Breast epithelium (tissue), 4 donors: ENCODE measurements at places on chromosomes 7 and 10. TPM values are rescaled to one million over a fixed set of nuclear protein-coding genes. Genes with fewer than 3 reads are reported as not detected.
A peak's percentile ranks its signal among the peaks of the same experiment; 100 is the strongest.

- DNase-seq, result peak; percentile 2
Measured at GRCh38 chr10:78779339-78779955, 289.3 kb upstream of the ZMIZ1 start.

DNA sequence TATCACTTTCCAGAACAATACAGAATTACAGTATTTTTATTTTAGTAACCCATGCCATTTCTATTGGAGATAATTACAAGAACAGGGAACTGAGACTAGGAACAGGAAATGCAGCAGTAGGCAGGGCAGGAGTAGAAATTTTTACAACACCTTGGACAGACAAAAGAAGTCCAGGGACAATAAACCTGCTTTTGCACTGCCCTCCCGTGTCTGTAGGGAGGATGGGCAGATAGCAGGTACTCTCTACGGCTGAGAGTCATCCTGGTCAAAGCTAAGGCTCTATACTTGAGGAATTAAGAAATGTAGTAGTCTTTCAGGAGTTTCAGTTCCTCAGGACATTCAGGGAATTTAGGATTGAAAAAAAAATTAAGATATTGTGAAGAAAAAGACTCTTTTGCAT is 63.4 kb downstream of the VAX1 start:
- DNase-seq, result no peak

- no peak for DNase-seq
Measured at GRCh38 chr10:43980715-43981114, 332.0 kb upstream of the ZNF32 start.

The SPDYE6 gene
- not detected for total RNA-seq

The RNF32 gene
- total RNA-seq, result 0.98 TPM

The CYP3A5 gene
- 15.4 TPM for total RNA-seq

GRCh38 chr7:130273081-130273932 is 6.6 kb downstream of the CPA2 start:
- no peak for DNase-seq

DNA sequence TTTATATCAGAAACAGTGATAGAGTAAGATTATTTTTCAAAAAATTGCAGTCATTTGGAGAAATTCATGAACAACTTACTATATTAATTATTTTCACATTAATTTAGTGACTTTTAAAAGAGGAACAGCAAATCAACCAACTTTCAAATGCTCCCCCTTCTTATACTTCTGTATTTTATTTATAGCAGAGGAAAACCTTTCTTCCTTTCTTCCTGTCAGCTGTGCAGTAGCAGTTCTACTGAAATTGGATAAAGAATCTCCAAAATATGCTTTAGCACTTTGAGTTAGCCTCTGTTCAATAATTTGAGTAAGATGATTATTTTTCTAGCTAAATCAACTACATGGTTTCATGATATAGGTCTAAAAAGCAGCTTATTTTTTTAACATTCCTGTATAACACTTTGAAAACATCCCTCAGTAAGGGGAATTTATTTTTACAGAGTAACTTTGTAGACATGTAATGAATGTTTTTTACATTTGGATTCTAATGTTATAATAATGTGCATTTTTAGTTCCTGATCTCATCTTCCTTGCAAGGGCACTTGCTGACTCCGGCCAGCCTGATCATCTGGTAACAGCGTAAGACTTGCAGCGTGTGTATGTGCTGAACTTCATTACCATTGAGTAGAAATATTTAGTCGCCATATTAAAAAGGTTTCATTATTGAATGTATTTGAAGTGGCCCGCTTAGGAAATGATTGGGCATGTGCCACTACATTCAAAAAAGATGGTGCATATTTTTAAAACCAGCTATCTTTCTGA is 158.3 kb upstream of the HDAC9 start:
- no peak for DNase-seq

The CTNNA3 gene
- total RNA-seq, result 1.1 TPM

The ECD gene
- total RNA-seq, result 34.9 TPM

DNA sequence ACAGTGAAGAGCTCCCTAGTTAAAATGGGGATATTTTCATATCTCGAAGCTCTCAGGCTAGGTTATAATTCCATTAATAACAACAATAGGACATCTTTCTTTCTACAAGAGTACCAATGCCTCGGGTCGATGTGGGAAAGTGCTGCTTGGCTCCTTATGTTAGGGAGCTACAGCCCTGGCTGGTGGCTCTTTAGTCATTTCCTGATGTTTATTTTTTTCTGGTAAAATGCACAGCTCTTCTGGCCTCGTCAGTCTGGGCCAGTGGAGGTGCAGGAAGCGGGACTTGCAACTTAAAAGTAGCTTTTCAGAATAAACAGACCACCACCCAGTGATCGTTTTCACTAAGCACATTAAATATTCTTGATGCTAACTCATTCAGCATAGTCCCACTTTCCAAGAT is 58.3 kb downstream of the MKX start:
- DNase-seq, result no peak

- DNase-seq, result no peak
Measured at GRCh38 chr7:85664341-85664740, 477.5 kb upstream of the SEMA3D start.

DNA sequence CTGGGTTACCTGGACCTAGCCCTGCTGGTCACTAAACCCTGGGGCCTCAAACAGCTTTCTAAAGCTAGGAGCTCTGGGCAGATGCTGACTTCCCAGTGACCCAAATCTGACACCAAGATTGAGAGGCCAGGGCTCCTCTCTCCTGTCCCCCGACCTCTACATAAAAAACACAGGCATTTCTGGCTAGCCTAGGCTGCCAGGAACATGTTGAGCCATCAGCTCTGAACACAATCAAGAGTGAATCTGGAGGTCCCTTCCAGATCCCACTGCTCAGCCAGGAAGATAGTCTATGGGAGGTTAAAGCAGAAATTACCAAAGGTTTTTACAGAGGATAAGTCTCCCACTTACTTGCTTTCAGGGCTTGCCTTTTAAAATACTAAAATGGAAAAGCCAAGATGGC is 22.1 kb upstream of the PDE1C start:
- DNase-seq, result no peak

DNA sequence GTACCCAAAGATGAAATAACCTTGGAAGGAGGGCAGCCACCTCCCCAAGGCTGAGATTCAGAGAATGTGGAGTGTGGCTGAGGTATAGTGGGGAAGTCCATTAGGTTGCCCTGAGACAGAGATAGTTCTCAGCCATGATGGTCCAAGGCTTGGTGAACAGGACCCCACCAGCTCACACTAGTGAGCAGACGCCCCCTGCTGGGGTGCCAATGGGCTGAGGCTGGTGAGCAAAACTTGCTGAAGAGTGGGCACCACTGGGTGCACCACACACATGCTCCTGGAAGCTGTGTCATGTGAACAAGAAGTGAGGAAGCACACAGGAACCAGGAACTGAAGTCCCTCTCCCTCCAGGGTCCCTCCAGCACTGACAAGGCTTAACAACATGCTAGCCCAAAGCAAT is 8.9 kb downstream of the FBXL13 start:
- DNase-seq, result no peak

The HECW1 gene
- total RNA-seq, result 0.48 TPM

DNA sequence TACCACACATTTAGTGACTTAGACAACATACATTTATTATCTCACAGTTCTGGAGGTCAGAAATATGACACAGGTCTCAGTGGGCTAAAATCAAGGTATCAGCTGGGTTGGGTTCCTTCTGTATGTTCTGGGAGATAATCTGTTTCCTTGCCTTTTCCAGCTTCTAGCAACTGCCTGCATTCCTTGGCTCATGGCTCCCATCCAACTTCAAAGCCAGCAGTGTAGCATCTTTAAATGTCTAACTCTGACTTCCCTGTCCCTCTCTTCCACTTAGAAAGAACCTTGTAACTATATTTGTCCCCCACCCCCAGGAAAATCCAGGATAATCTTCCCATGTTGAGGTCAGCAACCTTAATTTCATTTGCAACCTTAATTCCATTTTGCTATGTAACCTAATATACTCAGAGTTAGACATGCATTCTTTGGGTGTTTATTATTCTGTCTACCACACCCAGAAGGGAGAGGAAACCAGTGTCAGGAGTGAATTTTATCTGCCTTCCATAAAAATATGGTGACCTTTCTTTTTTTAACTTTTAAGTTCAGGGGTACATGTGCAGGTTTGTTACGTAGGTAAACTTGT is 57.3 kb upstream of the SMIM30 start:
- no peak for DNase-seq

The BICC1 gene
- total RNA-seq, result 26.2 TPM

The EGFR gene
- total RNA-seq, result 61.9 TPM

DNA sequence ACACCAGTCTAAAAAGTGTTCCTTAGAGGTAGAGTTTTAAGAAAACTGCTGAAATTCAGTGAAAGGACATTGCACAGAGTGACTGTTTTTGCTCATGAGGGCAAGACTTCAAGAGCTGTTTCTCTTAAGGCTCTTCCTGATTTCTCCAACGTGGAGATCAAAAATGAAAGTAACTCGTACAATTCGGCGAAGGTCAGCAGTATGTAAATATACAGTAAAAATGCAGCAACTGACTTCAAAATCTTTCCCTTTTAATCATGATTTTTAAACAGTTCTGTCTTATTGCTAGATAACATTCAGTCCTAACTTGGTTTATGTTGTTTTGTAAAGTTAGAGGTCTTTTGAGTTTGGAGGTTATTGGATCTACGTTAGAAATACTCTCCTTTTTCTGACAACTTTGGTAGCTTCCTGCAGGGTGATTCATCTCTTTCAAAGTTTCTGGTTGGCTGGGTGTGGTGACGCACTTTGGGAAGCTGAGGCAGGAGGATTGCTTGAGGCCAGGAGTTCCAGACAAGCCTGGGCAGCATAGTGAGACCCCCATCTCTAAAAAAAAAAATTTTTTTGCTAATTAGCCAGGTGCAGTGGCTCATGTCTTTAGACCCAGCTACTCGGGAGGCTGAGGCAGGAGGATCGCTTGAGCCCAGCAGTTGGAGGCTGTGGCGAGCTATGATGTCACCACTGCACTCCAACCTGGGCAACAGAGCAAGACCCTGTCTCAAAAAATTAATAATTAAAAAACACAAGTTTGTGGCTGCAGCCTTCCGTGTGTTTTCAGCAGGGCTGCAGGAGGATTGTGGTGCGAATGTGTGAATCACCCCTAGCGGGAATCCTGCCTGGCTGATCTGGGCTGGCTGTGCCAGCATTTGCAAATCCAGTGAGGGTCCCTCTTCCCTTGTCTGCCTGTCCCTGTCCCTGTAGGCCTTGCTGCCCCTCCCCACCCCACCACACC is 29.2 kb upstream of the AP5Z1 start:
- no peak for DNase-seq

DNA sequence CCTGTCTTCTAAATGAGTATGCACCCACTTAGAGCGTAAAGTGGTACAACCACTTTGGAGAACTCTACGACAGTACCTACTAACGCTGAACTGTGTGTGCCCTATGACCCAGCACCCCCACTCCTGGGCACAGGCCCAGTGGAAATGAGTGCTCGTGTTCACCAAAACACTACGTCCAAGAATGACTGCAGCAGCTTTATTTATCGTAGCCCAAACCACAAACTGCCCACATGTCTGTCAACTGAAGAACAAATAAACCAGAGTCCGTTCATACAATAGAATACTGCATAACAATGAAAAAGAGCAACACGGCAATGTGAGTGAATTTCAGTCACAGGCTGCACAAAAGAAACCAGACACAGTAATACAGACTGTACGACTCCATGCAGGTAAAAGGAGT is 35.4 kb downstream of the TLL2 start:
- DNase-seq, result no peak

The OPALIN gene
- not detected for total RNA-seq

The DEPP1 gene
- 139 TPM for total RNA-seq

DNA sequence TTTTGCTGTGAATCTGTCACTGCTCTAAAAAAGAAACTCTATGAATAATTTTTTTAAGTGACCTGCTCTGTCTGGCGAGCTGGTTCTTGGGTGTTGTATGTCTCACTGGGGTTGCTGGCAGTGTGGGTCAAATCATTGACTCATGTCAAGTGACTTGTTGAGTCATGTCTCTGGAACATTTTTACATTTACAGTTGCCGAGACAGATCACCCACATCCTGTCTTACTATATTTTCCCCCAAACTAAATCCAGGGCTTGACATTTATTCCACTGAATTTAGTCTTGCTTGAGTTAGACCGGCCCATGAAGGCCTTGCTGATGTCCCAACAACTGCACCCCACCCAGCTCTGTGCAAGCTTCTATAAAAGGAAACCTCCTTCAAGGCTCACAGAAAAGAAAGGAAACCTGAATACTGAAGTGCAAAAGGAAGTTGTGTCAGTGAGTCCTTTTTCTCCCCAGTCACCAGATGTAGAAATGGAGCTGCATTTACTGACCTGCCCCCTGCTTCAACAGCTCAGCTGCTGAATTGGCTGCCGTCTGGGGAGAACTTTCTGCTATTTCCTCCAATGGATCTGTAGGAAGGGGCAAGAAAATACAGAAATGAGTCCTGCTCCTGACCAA is 290.3 kb downstream of the TNS3 start:
- no peak for DNase-seq

The JAZF1 gene
- 27.4 TPM for total RNA-seq

The TMEM184A gene
- total RNA-seq, result 6.6 TPM

DNA sequence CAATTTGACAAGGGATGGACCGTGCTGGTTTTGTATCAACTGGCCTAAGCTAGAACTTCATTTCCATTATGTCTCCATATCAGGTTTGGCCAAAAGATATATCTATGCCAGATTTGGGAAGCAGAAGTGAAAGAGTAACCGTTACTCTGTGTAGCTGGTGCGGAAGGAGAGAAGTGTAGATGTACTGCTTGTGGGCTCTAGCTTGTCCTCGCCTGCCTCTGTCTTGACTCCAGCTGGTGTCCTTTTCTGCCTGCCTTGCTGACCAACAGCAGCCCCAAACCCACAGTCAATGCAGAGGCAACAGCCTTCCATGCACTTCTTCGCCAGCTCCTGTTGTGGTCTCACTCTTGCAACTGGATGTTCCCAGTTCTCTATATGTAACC is 128.5 kb downstream of the KIF20B start:
- no peak for DNase-seq

- DNase-seq, result no peak
Measured at GRCh38 chr7:151381348-151382078, 28.3 kb downstream of the WDR86 start.

The SYNPO2L gene
- total RNA-seq, result not detected

GRCh38 chr10:30865141-30865926 is 166.3 kb downstream of the ZNF438 start:
- DNase-seq, result no peak

GRCh38 chr7:56174875-56175760 is 58.9 kb upstream of the NUPR2 start:
- DNase-seq, result peak; percentile 19

DNA sequence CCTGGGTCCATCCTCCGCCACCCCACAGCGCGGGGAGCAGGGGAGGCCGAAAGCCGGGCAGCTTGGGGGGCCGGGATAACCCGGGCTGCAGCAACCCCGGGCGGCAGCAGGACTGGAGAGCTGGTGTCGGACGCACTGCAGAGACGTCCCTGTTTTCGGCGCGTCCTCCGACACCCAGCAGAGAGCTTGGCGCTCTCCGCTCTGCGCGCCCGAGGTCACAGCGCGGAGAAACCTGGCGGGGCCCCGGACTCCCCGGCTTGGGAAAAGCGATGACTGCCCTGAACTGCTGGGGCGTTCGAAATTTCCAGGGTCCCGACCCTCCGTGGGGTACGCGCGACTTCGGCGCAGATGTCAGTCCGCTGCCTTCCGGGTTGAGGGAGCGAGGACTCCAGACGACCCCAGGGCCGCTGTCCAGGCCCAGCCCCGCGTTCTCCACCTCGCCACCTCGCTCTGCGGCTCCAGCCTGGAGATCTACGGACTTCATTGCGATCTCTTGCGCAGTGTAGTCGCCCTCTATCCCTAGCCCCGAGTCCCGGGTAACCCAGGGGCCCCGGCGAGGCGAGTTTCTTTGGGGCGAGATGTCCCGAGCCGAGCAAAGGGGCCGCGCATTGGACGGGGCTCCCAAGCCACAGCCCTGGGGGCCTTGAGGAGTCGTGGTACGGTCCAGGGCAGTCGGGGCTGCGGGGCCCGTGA is 617 bp upstream of the FOXI2 start:
- no peak for DNase-seq

The MEPCE gene
- total RNA-seq, result 40.6 TPM

The HACD1 gene
- total RNA-seq, result 60.3 TPM

The SFXN3 gene
- 75.7 TPM for total RNA-seq
